ENCODE measurements at places on chromosomes 2 and 18. TPM values are rescaled to one million over a fixed set of nuclear protein-coding genes. Genes with fewer than 3 reads are reported as not detected.

DNA sequence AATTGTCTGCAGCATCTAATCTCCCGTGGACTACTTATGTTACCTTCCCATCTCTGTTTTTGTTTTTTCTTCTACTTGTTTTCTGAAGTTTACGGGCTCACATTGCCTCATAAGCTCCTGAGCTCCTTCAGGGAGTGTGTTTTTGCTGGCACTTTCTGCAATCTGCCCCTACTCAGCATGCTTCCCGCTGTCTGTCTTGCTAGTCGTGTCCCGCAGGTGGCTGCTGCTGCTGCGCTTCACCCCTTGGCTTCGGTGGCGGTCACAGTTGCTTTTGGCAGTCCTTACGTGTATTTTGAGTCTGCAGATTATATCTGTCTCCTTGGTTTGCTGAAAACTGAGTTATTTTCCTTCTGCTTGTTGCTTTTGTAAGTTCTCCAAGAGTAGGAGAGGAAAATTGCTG is 37.3 kb downstream of the FER1L5 start:
- H3K27ac ChIP-seq: no peak overlapping the region
- no peaks in the 10 kb centered on the region for H3K36me3 ChIP-seq
- H3K27me3 ChIP-seq: peaks cover 6% of the 10 kb centered on the region
- no peak overlapping the region for H3K4me3 ChIP-seq
- no peaks in the 10 kb centered on the region for H3K4me1 ChIP-seq
- no peak for DNase-seq

DNA sequence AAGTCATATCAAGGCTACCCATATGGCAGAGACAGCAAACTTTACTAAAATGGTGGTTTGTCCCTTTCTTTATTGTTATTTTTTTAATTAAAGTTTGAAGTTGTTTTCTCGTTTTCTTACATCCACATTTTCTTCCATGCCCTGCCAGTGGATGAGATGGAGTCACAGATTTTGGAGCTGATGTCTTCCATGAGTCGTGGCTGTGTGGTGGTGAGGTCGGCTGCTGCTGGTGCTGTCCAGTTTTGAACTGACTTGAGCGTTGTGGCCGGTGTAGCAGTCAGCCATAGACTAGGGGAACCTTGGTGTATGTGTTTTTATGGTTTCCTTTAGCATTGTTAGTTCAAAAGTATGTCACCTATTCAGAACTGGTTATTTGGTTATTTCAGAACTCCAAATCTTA is 182.8 kb downstream of the SH3RF3 start:
- H3K36me3 ChIP-seq: no peaks in the 10 kb centered on the region
- H3K27me3 ChIP-seq: peaks cover 10% of the 10 kb centered on the region
- DNase-seq: no peak
- H3K4me1 ChIP-seq: no peaks in the 10 kb centered on the region
- H3K27ac ChIP-seq: no peak overlapping the region

GRCh38 chr2:99242151-99242550 is 13.3 kb downstream of the LYG2 start:
- H3K27ac ChIP-seq: no peak overlapping the region
- DNase-seq: no peak
- H3K4me1 ChIP-seq: no peaks in the 10 kb centered on the region
- H3K4me3 ChIP-seq: no peak overlapping the region
- no peaks in the 10 kb centered on the region for H3K36me3 ChIP-seq

GRCh38 chr18:9366126-9366714 is 31.6 kb downstream of the TWSG1 start:
- H3K4me1 ChIP-seq: no peaks in the 10 kb centered on the region
- H3K4me3 ChIP-seq: no peak overlapping the region
- no peaks in the 10 kb centered on the region for H3K27me3 ChIP-seq

DNA sequence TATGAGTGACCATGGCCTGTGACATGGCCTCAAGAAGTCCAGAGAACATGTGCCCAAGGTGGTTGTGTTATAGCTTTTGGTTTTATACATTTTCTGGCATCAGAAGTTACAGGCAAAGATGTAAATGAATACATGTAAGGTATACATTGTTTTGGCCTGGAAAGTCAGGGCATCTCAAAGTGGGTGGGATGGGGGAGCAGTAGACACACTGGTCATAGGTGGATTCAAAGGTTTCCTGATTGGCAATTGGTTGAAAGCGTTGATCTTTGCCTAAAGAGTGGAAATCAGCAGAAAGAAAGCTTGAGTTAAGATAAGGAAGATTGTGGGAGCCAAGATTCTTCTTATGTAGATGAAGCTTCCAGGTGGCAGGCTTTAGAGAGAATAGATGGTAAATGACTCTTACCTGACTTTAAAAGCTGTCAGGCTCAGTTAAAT is 62.1 kb upstream of the DYNAP start:
- no peaks in the 10 kb centered on the region for H3K4me1 ChIP-seq
- no peaks in the 10 kb centered on the region for H3K36me3 ChIP-seq
- no peaks in the 10 kb centered on the region for H3K27me3 ChIP-seq
- H3K27ac ChIP-seq: no peak overlapping the region
- H3K4me3 ChIP-seq: no peak overlapping the region

DNA sequence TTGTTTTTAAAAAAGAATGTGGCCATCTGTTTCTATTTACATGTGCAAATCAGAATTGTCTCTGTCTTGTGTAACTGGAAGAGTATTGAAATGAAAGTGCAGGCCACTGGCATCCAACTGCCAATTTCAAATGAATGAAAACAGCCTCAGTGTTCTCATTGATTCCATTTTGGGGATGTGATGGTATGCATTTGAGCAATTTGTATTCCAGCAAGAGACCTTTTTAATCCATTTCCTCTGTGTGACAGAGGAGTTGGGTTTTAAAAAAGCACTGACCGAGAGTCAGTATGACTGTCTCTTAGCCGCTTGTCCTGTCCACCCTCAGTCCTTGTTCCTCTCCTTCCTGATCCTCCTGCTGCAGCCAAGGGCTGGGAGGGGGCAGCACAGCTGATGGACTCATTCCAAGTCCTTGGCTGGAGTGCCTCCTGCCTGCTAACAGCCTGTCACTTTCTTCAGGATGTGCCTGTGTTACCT is 50.0 kb downstream of the ASAP2 start:
- no peak for DNase-seq
- H3K36me3 ChIP-seq: no peaks in the 10 kb centered on the region
- H3K4me1 ChIP-seq: no peaks in the 10 kb centered on the region
- H3K27ac ChIP-seq: no peak overlapping the region
- H3K4me3 ChIP-seq: no peak overlapping the region

- no peaks in the 10 kb centered on the region for H3K27me3 ChIP-seq
- DNase-seq: no peak
- no peaks in the 10 kb centered on the region for H3K36me3 ChIP-seq
- H3K4me3 ChIP-seq: no peak overlapping the region
- no peaks in the 10 kb centered on the region for H3K4me1 ChIP-seq
Measured at GRCh38 chr2:185628985-185629384, 109.6 kb upstream of the FSIP2 start.

GRCh38 chr18:26506012-26506411 is 42.3 kb downstream of the KCTD1 start:
- H3K4me3 ChIP-seq: no peak overlapping the region
- DNase-seq: no peak
- H3K36me3 ChIP-seq: no peaks in the 10 kb centered on the region
- H3K27ac ChIP-seq: no peak overlapping the region
- H3K27me3 ChIP-seq: no peaks in the 10 kb centered on the region

GRCh38 chr2:118498943-118499342 is 348.5 kb downstream of the EN1 start:
- no peak overlapping the region for H3K27ac ChIP-seq
- no peaks in the 10 kb centered on the region for H3K4me1 ChIP-seq
- no peak for DNase-seq
- no peak overlapping the region for H3K4me3 ChIP-seq
- no peaks in the 10 kb centered on the region for H3K36me3 ChIP-seq

DNA sequence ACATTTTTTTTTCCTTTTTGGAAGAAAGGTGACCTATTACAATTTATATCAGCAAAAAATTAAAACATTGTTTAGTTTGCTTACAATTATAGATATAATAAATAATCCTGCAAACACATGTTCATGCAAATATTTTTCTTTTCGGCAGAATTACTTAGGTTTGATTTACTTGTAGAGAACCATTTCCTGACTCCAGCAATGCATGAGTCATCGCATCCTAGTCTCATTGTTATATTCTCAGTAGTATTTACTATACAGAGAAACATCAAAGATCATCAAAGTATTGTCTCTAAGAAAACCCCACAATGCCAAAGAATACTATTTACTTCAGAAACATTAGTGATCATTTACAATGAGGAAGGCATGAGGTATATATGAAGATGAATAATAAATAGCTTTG is 40.4 kb upstream of the MTIF2 start:
- no peak for DNase-seq
- peaks cover 22% of the 10 kb centered on the region for H3K4me1 ChIP-seq
- H3K36me3 ChIP-seq: peaks cover 2% of the 10 kb centered on the region

The REEP1 gene
- total RNA-seq: 0.26 TPM
